Esophagus squamous epithelium (tissue), 5 donors: ENCODE measurements at places on chromosomes 1 and 21.

GRCh38 chr1:174660476-174660875 lies 212.7 kb downstream of the GPR52 start:
- no peak for DNase-seq

- no peak for DNase-seq
These were observed 49.9 kb downstream of the WDR4 start for GRCh38 chr21:42829417-42829816.

GRCh38 chr1:196628838-196629237 lies 20.6 kb upstream of the KCNT2 start:
- DNase-seq = no peak

DNA sequence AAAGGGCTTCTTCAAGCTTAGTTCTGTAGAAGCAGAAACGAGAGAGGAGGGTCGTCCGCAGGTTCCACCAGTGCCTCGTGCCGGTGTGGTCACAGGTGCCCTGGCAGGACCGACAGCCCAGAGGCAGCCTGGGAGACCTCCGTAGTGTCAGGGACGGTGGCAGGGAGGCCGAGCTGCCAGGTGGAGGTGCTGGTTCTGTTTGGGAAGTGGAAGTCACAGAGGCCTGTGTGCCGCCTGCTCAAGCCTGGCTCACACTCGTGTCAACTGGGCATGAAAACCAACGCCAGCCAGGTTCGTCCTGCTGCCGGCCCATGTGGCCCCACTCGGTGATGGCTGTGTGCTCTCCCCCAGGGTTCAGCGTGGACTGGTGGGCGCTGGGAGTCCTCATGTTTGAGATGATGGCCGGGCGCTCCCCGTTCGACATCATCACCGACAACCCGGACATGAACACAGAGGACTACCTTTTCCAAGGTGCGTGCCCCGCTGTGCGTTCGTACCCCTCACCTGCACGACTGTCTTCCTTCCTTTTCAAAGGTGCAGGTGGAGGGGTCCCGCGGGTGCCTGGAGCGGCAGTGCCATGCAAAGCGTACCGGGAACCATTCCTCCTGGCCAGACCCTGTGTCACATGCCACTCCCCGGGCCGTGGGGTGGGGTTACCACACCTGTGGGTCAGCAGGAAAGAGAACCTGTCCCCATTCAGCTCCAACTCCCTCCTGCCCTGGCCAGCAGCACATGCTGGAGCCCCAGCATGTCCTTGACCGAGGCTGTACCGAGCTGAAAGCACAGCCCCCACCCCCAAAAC lies 20.8 kb downstream of the FAAP20 start:
- no peak for DNase-seq
